ENCODE measurements at places on chromosomes 5 and 9.

- DNase-seq = no peak
These were observed 150.1 kb upstream of the STK32A start for GRCh38 chr5:147084702-147085101.

DNA sequence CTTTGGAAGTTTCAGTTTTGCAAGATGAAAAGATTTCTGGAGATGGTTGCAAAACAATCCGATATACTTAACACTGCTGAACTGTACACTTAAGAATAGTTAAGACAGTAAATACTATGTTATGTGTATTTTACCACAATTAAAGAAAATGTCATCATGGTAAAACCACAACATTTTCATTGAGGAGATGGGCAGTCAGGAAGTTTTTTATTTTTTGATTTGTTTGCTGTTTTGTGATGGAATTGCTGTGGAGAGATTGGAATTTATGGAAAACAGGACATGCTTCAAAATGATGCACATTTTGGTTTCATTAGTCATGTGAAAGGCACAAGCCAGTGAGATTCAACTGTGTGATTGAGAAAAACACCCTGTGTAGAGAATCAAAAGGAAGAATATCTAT lies 90.5 kb upstream of the AGXT2 start:
- DNase-seq = no peak

GRCh38 chr9:82281066-82281465 lies 292.5 kb downstream of the SPATA31D1 start:
- DNase-seq = no peak

- no peak for DNase-seq
These were observed 854 bp upstream of the TEX48 start for GRCh38 chr9:114682846-114683245.

GRCh38 chr5:29950416-29951145 lies 1242.9 kb upstream of the CDH6 start:
- DNase-seq = no peak
